ENCODE measurements at places on chromosomes 13 and 19.

- DNase-seq, result no peak
Observed at GRCh38 chr13:20435616-20436368, 89.9 kb downstream of the CRYL1 start.

DNA sequence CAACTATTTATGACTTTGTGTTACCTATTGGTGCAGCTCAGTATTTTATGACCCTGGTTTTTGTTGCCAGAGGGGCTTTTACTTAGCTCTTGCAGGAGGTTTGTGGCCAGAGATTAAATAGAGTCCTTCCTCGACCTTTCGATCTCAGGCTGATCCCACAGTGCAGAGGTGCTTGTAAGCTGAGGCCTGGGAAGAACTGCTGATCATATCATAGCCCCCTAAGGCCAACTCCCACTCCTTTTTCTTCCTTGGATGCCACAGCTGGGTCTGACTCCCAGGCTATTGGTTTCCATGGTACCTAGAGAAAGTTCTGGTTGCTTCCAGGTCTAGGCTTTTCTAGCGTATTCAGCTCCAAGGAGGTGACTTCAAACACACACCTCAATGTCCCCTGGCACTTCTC lies 324.9 kb downstream of the FOXO1 start:
- DNase-seq, result no peak

DNA sequence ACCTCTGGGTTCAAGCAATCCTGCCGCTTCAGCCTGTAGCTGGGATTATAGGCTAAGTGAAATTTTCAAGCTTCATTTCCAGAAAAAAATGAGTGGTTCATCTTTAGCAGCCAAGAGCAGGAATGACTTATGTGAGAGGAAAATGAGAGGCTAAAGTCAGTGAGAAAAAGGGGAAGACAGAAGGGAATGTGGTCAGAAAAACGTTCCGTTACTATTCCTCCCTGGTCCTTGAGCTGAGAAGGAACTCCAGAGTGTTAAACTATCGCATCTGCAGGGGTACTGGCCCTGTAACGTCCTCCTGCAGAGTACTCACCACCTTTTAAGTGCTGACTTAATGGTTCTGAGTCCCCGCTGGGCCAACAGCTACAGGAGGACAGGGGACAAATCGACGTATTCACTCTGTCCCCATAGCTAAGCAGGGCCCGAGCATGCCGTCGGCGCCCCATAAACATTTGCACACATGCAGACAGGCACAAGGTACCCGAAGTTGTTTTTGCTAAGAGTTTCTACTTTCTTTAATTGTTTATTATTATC lies 88.1 kb downstream of the FLT1 start:
- no peak for DNase-seq

- DNase-seq, result no peak
Observed at GRCh38 chr19:45153339-45154063, 7.3 kb downstream of the NKPD1 start.

- DNase-seq, result no peak
Observed at GRCh38 chr13:80334597-80335260, 6.2 kb downstream of the SPRY2 start.

DNA sequence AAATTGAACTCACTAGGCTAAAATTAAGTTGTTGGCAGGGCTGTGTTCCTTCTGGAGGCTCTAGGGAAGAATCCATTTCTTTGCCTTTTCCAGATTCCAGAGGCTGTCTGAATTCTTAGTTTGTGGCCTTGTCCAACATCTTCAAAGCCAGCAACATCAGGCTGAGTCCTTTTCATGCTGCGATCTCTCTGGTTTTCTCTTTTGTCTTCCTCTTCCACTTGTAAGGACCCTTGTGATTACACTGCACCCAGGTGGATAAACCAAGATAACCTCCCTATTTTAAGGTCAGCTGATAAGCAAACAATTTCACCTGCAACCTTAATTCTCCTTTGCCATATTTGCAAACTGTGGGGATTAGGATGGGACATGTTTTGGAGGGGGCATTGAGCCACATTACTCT lies 11.5 kb downstream of the UTP14C start:
- DNase-seq, result no peak

DNA sequence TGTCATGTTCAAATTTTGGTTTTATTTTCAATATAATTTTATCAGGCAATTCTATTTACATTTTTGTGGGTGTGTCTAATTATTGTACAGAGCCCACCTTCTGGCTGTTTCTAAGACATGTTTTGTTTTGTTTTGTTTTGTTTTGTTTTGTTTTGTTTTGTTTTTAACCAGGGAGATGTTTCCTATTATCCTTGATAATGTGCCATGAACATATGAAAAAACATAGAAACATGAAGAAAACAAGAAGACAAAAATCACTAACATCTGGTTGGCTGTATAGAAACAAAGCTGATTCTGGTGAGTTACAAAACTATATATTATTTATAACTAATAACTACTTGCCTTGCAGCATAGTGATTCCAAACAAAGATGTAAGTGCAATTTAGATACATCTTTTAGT lies 128.1 kb upstream of the TRPC4 start:
- no peak for DNase-seq

DNA sequence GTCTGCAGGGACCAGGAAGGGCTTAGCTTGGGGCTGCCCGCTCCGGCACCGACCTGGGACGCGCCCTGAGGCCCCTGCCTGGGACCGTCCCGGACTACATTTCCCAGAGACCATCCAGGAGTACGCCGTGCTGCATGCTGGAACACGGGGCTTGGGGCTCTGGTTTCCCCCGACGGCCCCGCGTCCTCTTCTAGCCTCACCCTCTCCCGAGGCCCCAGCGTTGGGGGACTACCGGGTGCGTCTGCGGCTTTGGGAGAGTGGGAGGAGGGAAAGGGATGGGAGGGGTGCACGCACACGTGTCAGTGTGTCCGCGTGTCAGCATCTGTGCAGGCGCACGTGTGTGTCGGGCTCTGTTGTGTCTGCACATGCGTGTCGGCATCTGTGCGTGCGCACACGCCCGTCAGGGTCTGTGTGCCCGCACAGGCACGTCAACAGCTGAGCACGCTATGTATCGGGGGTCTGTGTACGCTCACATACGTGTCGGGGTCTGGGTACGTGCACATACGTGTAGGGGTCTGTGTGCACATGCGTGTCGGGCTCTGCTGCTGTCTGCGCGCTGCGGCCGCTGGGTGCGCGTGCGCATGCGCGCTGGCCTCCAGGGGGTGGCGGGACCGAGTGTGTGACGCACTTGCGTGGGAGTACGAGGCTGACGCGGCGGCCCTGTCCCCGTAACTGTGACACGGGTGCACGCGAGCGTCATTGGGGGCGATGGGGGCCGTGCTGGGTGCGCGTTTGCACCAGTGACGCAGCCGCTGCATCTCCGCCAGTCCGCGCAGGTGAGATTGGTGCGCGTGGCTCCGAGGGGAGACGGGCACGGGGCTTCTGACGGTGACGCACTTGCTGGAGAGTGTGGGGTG lies at the start of gene ZNF331:
Gene ZNF331, plus strand, starts transcription at position 625 of the 857 bp plus-strand sequence. CDS start 31,232 bp downstream, outside the sequence.
- peak; percentile 26 for DNase-seq

- no peak for DNase-seq
Observed at GRCh38 chr13:82720986-82721385, 1161.3 kb downstream of the SLITRK1 start.

DNA sequence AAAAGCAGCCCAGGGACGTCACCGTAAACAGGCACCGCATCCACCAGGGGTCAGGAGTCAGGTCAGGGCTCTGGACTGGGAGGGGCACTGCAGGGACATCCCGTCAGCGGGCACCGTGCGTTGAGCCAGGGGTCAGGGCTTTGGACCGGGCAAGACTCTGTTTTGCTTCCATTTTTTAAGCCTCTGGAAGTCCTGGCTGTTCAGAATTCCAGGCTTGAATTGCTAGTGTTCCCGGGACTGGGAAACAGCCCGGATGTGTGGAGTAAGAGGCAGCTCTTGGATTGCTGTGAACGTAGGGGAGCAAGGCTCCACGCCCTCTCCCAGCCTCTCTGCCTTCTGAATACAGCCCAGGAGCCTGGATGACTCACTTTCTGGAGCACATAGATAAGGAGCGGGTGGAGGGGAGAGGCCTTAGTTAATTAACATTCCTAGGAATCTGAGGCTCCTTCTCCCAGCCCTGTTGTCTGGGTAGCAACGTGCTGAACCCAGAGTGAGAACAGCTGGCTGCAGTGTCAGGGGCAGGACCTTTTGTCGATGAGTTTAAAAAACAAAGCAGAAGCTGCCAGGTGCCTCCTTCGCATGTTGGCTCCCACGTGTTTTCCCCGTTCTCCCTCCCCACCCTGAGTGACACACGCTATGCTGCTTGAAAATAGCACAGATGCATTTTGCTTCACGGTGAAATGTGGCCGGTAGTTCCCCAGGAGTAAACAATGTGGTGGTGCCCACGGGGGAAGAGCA lies 21.9 kb downstream of the ATP11A start:
- no peak for DNase-seq

DNA sequence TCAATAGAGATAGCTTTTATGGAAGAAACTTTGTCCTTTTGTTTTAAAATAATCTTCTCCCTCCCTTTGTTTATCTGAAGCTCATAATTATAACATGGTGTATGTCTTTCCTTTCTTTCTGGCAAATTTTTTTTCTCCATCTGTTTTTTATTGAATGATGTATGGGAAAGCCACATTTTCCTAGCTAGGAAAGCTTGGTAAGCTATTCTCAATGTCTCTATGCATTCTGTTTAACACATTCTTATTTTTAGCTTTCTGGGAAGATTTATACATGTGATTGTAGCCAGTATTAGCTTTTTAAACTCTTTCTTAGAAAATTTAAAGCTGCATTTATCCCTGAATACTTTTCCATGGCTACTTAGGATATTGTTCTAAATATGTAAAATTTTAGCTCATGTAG lies 124.9 kb upstream of the CSNK1A1L start:
- DNase-seq, result no peak

DNA sequence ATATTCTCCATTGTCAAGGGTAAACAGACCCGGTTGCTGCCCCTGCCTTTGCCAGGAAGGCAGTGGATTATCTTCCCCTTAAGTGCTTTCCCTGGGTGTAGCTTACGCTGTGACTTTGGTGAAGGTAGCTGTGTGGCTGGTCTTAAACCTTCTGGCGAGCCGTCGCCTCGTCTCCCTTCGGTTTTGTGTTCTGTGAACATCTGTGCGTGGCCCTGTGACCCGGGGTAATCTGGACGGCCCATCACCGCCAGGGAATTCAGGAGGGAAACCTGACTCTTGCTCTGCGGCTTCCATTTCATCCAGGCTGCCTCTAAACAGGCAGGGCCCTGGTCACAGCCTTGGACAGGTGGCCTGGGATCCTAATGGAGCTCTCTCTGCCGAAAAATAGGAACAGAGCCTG lies 78.7 kb downstream of the SHISA2 start:
- DNase-seq, result no peak

DNA sequence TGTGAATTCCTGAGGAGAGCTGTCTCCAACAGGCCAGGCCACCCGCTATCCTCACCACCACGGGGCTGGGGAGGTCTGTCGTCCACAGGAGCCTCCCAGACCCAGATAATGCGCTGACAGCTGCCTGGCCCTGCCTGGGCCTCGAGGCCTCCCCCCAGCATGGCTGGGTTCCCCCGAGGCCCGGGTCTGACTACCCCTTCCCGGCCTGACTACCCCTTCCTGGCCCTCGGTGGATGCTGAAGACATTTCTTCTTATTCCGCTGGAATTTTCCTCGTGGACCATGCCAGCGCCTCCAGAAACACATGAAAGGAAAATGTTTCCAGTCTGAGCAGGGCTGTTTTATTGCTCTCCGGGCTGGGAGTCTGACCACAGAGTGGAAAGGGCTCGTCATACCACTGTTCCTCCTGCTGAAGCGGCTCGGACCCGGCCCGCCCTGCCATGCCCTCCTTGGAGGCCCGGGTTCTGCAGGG lies 16.8 kb upstream of the COMP start:
- no peak for DNase-seq

DNA sequence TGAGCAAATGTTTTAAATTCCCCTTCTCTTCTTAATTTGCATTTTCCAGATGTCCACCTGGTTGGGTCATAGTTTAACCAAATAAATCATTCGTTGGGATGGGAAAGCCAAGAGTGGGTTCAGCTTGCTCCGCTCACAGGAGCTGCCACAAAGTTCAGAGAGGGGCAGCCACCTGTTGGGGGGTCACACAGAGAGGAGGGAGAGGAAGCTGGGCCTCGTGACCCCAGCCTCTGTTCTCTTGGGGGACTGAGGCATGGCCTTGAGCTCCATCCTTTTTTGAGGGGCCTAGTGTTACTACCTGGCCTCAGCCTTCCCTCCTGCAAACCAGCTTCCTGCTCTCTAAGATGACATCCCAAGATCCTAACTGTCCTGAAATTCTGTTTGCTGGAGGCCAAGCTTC lies 2.5 kb downstream of the MEF2B start:
- no peak for DNase-seq

- no peak for DNase-seq
Observed at GRCh38 chr13:45224176-45224575, 23.3 kb upstream of the KCTD4 start.

DNA sequence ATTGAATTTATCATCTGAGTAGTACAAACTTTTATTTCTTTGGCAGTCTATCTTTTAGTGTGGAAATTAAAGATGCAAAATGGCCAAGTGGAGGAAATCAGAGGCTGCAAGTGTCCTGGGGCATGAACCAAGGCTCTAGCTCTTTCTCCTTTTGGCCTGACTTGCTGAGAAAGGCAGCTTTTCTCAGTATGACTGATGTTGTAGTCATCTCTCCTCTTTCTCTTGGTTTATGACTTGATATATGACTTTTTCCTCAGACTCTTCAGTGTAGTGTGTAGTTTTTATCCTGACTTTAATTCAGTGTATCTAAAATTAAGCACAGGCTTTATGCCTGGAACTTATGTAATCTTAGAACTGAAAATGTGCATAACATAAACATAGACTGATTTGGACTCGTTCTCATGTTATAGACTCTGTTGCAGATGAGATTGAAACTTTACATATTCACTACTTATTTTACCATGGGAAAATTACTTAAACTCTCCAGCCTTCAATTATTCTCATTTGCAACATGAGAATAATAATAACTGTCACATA lies 65.7 kb downstream of the SLITRK5 start:
- no peak for DNase-seq
